Activated CD4-positive, alpha-beta T cell treated with anti-CD3 and anti-CD28 coated beads, Interleukin-10, Interleukin-2, amounts not matched to agents 100 ng/mL and 50 ng/mL, durations not matched to agents 16 hours and 8 hours (primary cell): ENCODE measurements at places on chromosomes 3 and 15.

GRCh38 chr3:15653321-15653720 is 51.8 kb downstream of the BTD start:
- no peak for DNase-seq

DNA sequence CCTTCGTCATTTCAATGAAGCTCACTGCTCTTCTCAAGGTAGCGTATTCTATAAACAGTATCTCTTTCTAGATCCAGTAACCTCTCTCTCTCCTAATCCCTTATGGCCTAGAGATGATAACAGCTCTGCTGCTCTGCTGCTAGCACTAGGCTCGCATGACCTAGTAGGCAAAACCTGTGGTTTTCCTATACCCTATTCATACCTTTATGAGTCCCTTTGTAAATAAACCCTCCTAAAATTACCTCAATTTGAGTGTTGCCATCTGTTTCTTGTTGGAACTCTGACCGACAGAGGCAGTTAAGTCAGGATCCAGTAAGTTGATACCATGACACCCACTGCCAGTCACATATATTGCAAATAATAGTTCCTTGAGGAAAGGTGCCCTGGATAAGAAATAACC is 7.3 kb downstream of the CCDC14 start:
- no peak for DNase-seq

DNA sequence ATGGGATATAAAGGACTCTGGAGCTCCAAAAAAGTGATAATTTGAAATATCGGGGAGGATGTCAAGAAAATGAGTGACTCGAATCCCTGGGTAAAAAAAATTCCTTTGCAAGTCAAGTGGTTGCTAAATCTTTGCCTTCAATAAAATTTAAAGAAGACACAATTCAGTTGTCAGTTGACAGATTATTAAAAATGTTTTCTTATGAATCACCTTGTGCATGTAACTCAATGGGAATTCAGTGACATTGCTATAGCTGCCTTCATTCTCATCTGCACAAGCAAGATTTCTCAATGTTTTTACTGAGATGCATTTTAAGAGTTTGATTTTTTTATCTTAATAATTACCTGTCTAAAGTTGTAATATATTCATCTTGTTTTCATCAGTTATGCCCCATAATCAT is 264.0 kb upstream of the IL12A start:
- no peak for DNase-seq

DNA sequence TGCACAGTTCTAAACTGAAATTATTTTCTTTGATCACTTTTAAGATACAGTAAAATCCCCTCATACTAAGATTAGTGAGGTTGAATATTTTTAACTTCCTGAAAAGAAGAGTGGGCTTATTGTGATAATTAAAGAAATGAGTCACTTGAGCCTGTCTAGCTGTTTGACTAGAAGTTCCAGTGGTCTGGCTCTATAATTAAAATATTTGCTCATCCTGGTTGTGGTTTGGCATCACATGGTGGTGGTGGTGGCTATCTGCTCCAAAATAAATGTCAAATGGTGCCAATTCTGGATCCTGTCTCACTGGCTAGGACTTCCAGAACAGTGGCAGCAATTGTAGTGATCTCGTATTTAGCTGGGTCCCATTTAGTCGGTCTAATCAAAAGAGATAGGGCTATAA is 8.6 kb upstream of the TEX9 start:
- DNase-seq: no peak

- DNase-seq: peak; percentile 87
Observed at GRCh38 chr15:78859971-78860719, 12.5 kb upstream of the MORF4L1 start.

- no peak for DNase-seq
Observed at GRCh38 chr3:99502871-99503270, 135.5 kb upstream of the COL8A1 start.

DNA sequence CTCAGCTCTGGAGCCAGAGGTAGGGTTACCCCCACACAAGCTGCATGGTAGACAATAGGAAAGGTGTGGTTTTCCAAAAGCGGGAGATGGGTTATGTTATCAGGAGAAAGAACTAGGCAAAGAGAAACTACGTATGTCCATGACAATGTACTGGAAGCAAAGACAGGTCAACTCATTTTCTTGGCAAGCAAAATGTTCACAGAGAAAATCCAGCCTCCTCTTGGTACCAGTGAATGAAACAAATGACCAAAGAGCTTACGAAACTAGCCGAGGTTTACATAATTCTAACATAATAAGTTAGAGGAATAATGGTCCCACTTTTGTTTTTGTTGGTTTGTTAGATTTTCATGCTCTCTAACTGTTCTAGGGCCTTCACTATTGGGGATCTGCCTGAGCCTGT is 338.1 kb upstream of the TGFBR2 start:
- no peak for DNase-seq

GRCh38 chr3:165884518-165884917 is 47.3 kb upstream of the BCHE start:
- no peak for DNase-seq

DNA sequence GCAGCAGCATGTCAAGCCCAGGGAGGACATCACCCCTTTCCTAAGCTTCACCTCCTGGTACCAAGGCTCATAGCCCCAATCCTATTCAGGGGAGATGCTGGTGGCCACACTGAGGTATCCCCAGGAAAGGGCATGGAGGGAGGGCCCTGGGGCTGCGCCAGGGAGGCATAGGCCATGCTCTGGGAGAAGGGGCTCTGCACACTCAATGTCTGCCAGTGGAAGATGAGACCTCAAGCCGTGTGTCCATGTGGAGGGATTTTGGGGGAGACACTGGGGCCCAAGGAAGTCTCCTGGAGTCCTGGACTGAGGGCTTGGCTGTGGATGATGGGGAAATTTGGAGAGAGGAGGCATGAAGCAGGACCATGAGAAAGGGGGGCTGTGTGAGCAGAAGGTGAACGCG is 21.2 kb upstream of the PRR23E start:
- DNase-seq: no peak

DNA sequence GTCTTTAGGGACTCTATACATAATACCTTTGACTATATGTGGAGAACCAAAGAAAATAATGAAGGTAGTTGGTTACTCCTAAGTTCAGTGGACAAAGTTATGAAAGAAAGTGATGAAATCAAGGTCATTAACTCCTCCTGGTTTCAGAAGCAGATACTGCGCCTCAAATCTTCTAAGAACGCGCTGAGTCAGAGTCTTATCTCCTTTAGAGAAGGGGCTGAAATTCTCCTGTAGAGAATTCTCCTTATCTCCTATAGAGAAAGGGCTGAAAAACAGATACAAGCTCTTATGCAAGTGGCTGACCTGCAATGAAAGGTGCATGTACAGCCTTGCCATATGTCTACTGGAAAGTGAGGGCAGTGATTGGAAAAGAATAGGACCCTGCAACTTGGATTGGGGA is 824.2 kb downstream of the NSUN3 start:
- DNase-seq: no peak

- no peak for DNase-seq
Observed at GRCh38 chr15:77225088-77225487, 154.2 kb upstream of the TSPAN3 start.
